Right ventricle myocardium superior (tissue), 1 donor: ENCODE measurements at places on chromosomes 5 and 9.

GRCh38 chr9:137815256-137816255 is 62.0 kb upstream of the CACNA1B start:
- DNase-seq: no peak

- DNase-seq: no peak
Observed at GRCh38 chr5:177458912-177459350, 12.3 kb downstream of the PRR7 start.

DNA sequence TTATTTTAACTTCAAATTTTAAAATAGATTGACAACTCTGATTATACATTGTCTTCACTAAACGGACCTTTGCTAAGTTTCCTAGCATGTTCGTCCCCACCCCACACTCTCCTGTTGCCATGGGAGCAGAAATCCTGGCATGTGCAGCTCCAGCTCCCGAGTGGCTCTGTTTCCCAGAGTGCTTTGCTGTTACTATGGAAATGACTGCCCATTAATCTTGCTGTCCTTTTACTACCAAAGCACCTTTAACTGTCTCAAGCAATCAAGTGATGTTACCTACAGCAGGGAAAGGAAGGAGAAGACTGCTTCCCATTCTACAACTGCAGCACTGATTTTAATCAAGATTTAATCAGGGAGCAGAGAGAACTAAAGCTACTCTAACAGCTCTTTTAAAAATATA is 212.0 kb upstream of the KIF2A start:
- DNase-seq: peak; percentile 44

DNA sequence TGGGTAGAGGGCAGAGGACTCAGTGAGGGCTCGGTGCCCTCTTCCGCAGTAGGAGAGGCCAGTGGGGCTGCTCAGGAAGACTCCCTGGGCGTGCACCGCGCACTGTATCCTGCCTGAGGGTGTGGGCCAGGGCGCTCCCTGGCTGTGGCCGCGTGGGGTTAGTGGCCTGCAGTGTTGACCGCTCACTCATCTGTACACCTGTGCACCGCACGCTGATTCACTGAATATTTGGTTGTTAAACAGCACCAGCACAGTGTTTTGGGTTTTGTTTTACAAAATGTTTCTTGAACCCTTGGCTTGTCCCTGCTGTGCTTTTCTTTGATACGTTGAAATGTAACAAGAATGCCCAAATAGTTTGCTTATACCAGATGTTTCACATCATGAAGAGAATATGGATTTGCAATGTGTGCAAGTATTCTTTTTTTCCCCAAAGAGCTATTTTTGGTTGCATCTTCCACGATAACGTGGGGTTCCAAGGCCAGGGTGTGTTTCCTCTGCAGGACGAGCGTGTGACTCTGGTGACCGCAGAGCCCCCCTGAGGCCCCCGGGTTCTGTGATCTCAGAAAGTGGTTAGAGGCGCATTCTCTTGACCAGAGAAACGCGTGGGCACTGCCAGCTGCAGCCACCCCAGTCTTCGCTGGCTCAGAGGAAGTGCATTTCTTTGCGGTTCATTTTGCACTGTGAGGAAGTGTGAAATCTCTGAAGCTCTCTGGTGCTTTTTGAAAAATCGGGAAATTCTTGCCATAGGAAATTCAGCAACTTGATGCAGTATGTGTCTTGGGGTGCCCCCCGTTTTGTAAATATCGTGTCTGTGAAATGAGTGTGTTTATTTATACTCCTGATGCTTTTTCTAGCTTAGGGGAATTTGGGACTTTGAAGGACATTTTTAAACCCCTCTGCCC is 46.9 kb downstream of the AHRR start:
- no peak for DNase-seq

DNA sequence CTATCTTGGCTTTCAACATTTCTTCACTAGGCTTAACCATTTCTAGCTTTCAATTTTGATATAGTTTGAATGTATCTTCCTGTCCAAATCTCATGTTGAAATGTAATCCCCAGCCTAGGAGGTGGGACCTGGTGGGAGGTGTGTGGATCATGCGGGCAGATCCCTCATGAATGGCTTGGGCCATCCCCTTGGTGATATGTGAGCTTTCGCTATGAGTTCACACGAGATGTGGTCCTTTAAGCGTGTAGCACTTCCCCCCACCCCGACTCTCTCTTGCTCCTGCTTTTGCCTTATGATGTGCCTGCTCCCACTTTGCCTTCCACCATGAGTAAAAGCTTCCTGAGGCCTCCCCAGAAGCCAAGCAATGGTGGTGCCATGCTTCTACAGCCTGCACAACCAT is 40.6 kb downstream of the PHAX start:
- DNase-seq: no peak

- no peak for DNase-seq
Observed at GRCh38 chr9:97954550-97954989, 16.6 kb upstream of the HEMGN start.

DNA sequence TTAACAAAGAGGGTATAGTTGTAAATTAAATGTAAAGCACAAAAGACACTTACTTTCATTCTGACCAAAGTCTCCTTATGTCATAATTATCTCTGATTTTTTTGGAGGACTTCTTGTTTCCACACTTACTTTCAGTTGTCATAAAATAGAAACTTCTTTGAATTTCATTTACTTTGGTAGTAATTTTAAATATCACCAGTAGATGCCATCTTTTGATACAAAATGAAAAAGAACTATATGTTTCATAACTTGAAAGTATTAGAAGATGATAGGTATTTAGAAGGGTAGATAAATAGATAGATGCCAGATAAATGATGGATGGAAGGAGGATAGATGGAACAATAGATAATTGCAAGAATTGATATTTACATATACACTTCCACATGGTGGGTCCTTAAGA is 1865.3 kb upstream of the CDH9 start:
- no peak for DNase-seq

DNA sequence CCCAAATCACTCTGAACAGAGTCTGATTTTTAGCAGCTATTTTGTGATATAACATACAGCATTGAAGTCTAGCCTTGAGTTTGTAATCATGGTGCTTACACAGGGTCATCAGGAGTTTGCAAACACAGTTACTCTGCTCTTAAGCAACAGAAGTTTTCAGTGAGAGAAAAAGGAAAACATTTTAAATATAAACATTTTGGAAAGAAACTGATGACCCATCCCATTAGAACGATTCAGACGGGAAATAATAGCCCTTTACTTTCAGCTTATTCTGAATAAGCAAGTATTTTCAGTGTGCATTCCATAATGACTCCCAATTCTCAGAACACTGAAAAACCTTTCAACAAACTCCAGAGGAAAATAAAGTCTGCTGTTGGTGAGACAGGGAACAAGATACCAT is 46.7 kb upstream of the TMC1 start:
- no peak for DNase-seq

DNA sequence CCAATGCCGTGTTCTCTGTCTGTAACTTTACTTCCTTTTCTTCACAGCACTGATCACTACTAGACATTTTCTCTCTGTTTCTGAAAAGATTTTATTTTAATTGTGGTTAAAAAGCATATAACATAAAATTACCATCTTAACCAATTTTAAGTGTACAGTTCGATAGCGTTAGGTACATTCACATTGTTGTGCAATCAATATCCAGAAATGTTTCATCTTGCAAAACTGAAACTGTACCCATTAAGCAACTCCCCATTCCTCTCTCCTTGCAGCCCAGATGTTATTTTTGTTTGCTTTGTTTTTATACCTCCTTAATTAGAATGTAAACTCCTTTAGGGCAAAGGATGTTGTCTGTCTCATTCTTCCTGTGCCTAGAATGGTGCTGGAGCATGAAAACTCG is 47.5 kb downstream of the COL27A1 start:
- no peak for DNase-seq

- no peak for DNase-seq
Observed at GRCh38 chr5:116896001-116896400, 321.4 kb upstream of the SEMA6A start.

- no peak for DNase-seq
Observed at GRCh38 chr9:130356033-130356432, 88.7 kb upstream of the ASS1 start.

- DNase-seq: no peak
Observed at GRCh38 chr5:91403438-91403837, 20.3 kb upstream of the ARRDC3 start.

GRCh38 chr9:7094052-7094451 is 336.3 kb downstream of the KDM4C start:
- DNase-seq: no peak

DNA sequence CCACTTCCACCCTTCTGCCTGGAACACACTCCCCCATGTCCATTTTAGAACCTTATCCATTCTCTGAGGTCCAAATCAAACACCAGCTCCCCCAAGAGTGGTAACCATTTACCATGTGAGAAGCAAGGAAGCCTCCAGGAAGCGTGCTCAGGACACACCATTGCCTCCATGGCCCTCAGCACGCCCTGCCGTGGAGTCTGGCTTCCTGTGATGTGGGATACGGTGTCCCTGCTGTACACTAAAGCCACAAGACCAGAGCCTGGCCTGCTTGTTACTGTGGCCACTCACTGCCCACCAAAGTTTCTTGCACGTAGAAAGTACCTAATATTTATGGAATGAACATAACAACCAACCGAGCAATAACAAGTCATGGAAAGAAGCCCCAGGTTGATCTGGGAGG is 151.7 kb downstream of the SEMA5A start:
- DNase-seq: no peak

DNA sequence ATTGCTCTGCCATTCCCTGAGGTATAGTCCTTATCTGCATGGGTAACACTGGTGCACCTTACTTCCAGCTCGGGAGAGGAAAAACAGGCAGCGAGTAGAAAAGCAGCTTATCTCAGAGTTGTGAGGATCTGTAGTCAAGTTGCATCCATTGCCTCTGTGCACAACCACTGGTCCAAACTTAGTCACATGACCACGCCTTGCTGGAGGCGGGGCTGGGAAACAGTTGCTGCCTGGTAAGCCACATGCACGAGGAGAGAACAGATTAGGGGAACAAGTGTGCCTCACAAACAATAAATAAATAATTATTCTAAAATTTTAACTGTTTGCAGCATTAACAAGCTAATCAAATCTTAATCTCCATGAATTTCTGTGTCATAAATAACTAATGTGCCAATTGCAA is 18.6 kb downstream of the ZNF622 start:
- DNase-seq: no peak

- DNase-seq: no peak
Observed at GRCh38 chr9:77817590-77818311, 169.6 kb upstream of the GNA14 start.

GRCh38 chr9:106287091-106287631 is 575.8 kb upstream of the ZNF462 start:
- no peak for DNase-seq

DNA sequence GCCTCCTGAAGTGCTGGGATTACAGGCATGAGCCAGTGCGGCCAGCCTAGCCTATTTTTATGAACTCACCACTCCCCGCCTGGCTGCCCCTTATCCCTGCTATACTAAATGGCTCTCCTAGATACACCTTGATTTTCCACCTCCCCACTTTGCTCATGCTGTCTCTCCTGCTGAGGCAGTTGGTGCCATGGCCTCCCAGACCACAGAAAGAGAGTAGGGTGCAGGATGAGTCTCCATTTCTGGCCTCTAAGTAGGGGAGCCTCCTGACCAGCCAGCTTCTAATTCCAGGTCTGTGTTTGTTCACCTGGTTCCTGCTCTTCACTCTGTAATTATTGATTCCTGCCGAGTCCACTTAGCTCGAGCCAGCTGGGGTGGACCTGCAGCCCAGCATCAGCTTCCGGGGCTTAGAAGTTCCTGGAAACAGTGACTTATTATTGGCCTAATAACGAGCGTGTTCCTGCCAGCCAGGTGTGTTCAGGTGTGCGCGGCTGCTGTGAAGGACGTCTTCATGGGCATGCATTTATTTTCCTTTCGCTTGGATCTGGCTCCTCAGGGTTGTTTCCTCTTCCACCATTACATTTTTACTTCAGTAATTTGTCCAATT is 34.0 kb downstream of the ZNF618 start:
- no peak for DNase-seq

GRCh38 chr5:150946351-150946905 is 41.6 kb upstream of the ZNF300 start:
- DNase-seq: peak; percentile 89

DNA sequence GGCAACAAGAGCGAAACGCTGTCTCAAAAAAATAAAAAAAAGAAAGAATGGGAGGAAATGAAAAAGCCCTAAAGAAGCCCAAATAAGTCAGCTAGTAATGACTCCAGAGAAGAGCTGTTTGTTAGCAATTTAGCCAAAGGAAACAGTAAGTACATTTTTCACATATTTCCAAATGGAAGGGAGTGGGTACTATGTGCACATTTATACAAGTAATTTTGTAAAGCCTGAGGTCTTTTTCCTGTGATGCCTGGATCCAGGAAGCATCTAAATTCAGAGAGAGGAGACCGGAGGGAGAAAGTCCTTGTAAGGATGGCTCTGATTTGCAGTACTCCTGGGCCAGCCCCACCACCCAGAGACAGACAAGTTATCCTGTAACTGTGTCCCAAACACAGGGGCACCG is 14.7 kb downstream of the FBP1 start:
- DNase-seq: no peak

- no peak for DNase-seq
Observed at GRCh38 chr5:159301466-159301865, 28.8 kb downstream of the IL12B start.

GRCh38 chr9:134377976-134378375 is 51.7 kb downstream of the RXRA start:
- peak; percentile 87 for DNase-seq

GRCh38 chr5:4780633-4781032 is 359.5 kb upstream of the ADAMTS16 start:
- DNase-seq: no peak

DNA sequence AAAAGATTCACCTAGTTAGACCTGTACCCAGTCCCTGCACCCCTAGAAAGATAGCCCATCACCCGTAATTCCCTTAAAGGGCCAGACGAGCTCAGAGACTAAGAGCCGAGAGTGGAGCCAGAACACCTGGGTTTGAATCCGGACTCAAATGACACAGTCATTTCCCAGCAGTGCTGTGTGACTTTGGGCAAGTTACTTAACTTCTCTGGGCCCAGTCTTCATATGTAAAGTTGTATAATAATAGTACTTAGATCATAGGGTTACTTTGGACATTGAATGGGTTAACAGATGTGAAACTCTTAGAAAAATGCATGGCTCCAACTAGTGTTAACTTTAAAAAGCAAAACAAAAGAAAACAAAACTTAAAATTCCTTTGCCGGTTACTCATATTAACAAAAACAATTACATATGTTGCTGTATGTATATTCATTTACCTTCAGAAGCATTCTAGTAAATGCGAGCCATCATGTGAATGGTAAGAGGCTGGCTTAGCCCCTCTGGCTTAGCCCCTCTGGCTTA is 40.4 kb upstream of the RASGRF2 start:
- DNase-seq: no peak

GRCh38 chr5:150674341-150674821 is 13.3 kb downstream of the MYOZ3 start:
- DNase-seq: peak; percentile 80
